ENCODE measurements at places on chromosomes 7 and 10. TPM values are rescaled to one million over a fixed set of nuclear protein-coding genes. Genes with fewer than 3 reads are reported as not detected.
A peak's percentile ranks its signal among the peaks of the same experiment; 100 is the strongest.

STAG3 gene
- 21.1 TPM for total RNA-seq

- DNase-seq = no peak
These were observed 6.5 kb downstream of the INPP5A start for GRCh38 chr10:132543916-132544743.

DNA sequence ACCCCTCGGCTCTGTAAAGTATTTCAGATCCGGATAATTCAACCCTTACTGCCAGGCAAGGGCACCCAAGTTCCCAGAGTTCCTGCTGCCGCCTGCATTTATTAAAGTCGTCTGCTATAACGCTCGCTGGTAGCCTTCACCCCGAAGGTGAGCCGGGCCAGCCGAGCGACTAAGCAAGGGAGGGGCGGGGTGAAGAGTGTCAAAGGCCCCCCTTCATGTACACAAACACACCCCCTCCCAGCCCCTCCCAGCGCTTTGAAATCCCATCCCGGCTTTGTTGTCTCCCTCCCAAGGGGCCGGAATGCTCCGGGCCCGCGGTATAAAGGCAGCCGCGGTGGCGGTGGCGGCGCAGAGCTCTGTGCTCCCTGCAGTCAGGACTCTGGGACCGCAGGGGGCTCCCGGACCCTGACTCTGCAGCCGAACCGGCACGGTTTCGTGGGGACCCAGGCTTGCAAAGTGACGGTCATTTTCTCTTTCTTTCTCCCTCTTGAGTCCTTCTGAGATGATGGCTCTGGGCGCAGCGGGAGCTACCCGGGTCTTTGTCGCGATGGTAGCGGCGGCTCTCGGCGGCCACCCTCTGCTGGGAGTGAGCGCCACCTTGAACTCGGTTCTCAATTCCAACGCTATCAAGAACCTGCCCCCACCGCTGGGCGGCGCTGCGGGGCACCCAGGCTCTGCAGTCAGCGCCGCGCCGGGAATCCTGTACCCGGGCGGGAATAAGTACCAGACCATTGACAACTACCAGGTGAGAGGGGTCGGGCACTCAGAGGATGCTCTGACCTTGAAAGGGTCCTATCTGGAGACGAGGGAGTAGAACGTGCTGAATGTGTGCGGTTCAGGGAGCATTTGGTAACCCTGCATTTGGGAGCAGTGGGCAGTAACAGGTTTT lies at the start of gene DKK1:
DKK1 (plus strand) TSS at position 349 of the 889 bp plus-strand sequence; CDS start at position 503, 154 bp downstream.
- peak; percentile 25 for DNase-seq

GRCh38 chr7:4123823-4124222 lies 558.3 kb upstream of the FOXK1 start:
- DNase-seq = no peak

DNA sequence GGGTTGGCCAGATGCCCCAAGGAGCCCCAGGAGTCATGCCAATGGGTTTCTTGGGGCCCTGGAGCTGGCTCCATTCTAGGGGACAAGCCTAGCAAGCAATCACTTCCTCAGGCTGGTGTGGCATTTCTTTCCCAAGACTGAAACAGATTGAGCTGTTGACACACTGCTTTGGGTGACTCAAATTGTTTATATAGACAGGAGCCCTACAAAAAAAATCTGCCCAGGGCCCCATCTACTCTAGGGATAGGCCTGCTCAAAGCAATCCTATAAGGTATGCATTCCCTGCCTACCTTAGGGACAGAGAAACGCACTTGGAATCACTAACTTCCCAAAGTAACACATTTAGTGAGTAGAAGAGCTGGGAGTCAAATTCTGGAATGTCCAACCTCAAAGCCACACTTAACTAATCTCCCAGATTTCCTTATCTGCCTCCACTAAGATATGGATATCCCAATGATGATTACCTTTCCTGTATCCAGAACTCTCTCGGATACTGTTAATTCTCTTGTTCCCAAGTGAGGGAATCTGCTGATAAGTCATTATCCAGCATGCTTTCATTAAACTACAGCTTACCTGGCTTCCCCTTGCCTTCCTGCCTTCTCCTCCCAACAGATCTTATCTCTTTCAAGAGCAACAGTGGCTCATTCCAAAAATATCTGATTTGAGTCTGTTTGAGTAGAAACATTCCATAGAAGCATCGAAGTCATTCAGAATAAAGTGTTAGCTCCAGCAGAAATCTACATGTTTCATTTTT lies 3.1 kb downstream of the ABLIM1 start:
- DNase-seq = no peak

Data from activated naive CD8-positive, alpha-beta T cell treated with anti-CD3 and anti-CD28 coated beads for 36 hours (primary cell).